Fibroblast of skin of left biceps (primary cell): ENCODE measurements at places on chromosomes 7 and 10.

DNA sequence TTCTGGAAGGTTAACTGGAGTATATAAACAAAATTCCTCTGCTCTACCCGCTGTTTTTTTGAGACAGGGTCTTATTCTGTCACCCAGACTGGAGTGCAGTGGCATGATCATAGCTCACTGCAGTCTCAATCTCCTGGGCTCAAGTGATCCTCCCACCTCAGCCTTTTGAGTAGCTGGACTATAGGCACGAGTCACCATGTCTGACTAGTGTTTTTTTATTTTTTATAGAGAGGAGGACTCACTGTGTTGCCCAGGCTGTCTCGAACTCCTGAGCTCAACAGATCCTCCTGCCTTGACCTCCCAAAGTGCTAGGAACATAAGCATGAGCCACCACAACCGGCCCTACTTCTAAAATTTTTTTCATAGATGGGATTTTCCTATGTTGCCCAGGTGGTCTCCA, 2.2 kb downstream of the RAB18 start:
- no peak for DNase-seq

GRCh38 chr7:75737856-75738603, 711 bp downstream of the HIP1 start:
- no peak for DNase-seq

DNA sequence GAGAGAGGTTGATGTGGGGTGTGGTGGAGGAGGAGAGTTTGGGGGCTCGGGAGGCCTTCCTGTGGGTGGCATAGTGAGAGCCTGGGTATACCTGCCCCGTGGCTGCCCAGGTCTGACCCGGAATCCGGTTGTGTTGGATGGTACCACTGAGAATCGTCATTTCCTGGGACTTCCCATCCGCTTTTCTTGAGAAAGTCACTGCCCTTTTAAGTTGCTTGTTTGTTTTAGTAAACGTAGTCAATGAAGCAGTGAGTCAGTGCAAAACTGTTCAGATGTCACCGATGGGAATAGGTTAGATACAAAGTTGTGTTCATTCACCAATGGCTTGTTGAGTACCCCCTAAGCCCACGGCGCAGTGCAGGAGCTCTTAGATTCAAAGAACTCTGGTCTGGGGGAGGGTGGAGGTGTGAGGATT, 285.8 kb downstream of the CAMK1D start:
- no peak for DNase-seq

DNA sequence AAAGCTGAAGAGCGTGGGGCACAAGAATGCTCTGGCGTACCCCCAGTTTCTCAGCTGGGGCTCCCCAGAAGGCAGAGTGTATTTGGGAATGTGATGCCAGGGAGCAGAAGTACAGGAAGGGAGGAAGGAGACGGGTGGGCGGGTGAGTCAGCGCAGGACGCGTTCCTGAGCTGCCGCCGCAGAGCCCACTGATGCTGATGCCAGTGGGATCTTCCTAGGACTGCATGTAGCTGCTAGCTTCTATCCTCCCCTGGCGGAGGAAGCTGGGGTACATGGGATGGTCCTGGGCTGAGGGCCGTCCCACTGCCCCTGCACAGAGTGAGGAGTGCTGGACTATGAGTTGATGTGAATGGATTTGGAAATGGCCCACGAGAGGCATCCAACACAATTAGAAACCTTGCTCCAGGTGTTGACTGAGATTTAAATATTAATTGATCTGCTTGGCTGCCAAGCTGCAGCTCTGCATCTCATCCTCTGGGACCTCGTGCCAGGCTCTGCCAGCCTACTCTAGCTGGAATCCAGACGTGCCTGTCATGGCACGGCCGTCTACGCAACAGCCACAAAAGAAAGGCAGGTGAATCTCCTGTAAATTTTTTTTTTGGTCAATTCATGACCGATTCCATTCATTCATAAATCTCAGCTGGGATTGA, 66.2 kb upstream of the RHEB start:
- no peak for DNase-seq

DNA sequence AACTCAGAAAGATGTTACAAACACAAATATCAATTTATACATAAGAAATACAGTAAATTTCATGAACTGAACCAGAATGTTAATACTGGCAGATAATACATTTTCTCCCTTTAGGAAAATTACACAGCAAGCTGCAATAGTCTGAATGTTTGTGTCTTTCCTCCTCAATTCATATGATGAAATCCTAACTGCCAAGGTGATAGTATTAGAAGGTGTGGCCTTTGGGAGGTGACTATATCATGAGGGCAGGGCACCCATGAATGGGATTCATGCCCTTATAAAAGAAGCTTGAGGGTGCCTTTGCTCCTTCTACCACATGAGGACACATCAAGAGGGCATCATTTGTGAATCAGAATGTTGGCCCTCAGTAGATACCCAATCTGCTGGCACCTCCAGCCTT, 64.3 kb upstream of the GPR22 start:
- no peak for DNase-seq

DNA sequence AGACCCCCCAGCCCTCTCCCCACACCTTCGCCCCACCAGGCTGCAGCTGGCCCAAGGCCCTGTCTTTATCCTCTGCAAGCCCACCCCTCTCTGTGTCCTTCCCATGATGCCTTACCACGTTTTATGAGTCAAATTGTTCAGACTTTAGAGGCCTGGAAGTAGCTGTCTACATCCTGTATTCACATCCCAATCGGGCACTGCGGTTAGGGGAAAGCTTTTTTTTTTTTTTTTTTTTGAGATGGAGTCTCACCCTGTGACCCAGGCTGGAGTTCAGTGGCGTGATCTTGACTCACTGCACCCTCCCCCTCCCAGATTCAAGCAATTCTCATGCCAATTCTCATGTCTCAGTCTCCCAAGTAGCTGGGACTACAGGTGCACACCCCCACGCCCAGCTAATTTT, 121.5 kb upstream of the SH2B2 start:
- DNase-seq: no peak

DNA sequence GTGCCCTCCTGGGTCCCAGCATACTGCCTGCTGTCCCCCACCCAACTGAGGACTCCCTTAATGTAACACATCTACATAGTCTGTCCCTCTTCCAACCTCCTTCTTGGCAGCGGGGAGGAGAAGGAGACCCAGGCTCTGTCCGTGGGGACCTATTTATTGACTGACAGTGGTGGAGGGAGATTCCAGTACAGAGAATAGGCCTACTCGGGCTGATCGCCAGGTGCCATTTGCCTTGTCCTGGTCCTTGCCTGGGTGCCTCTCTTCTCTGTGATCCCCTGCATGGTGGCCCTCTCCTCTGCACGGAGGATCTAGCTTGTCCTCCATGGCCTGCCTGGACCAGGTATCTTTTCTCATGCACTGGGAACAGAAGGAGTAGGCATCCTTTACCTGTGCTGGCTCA, 17.0 kb downstream of the GHRHR start:
- no peak for DNase-seq

GRCh38 chr7:41907444-41907843, 204.6 kb upstream of the INHBA start:
- DNase-seq: no peak

DNA sequence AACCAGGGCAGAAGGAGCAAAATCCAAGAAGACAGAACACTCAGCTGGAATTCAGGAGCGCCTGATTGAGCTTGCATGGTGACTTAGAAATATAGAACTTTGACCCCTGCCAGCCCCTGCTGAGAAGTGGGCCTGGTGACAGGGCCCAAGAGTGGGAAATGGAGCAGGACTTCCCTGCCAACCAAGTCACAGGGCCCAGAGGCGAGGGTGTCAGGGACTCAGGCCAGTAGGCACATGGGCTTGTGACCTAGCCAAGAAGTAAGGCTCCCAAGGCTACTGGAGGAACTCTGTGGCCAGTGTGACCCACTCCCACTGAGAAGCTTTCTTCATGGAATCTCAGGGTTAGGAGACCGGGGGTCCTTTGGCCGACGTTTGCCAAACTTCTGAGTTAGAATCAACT, 31.9 kb downstream of the LRRC20 start:
- DNase-seq: no peak

GRCh38 chr10:29617880-29618340, 16.9 kb downstream of the SVIL start:
- no peak for DNase-seq

GRCh38 chr10:110967645-110968044, 48.2 kb downstream of the SHOC2 start:
- no peak for DNase-seq
